NK-92 treated with Interleukin-12 subunit alpha and Interleukin-12 subunit beta, amount 100 ng/mL, for 24 hours (cell line): ENCODE measurements at places on chromosomes 11 and 22.

- DNase-seq = no peak
Observed at GRCh38 chr11:71465054-71465453, 12.1 kb downstream of the NADSYN1 start.

DNA sequence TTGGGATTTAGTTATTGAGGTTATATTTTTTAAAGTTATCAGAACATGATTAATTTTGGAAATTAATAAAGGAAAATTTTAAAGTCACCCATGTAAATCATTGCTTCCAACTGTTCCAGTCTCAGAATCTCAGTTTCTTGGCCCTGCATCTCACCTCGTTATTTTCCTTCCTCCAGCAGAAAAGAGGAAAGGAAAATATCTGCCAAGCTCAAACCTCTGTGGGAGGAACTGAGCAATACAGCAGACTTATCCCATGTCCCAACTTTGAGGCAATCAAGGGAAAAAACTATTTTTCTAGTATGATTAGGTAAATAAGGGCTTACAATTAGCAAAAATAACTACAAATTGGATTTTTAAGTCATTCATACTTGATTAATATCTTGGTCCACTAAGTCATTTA is 30.1 kb downstream of the ELMOD1 start:
- DNase-seq = no peak

DNA sequence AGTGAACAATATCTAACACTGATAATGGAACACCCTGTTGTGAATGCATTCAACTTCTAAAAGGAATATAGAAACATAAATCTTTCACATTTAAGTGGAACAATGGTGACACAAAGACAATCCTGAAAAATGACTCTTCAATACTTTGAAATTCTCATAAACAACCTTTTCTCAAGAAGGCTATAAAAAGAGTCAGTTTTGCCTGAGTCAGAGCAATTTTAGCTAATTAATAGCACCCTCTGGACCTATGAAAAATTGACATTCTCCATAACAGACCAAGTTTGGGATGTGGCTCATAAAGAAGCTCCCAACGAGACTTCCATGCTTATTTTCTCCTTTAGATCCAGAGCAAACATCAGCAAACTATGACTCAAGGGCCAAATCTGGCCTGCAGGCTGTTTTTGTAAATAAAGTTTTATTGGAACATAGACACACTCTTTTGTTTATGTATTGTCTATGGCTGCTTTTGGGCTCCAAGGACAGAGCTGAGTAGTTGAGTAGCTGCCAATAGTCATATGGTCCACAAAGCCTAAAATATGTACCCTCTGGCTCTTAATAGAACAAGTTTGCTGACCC is 108.0 kb downstream of the MAML2 start:
- DNase-seq = no peak

DNA sequence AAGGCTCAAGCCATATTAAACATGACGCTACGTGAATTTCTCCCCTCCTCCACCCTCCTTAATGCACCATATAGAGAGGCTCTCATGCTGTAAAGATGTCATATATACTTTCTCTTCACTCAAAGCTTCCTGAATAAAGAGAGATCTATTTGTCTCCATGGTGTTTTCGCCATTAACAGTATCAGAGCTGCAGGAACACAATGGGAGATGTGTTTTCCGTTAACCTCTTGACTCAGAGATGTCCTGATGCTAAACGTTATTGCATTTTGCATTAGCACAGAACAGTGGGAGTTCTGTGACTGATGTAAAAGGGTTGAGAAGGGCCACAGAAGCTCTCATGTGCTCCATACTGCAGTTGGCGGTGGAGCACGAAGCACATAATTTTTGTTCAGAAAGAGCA is 25.7 kb upstream of the BLID start:
- no peak for DNase-seq

- DNase-seq = no peak
Observed at GRCh38 chr22:38049812-38050619, 7.2 kb upstream of the PICK1 start.

DNA sequence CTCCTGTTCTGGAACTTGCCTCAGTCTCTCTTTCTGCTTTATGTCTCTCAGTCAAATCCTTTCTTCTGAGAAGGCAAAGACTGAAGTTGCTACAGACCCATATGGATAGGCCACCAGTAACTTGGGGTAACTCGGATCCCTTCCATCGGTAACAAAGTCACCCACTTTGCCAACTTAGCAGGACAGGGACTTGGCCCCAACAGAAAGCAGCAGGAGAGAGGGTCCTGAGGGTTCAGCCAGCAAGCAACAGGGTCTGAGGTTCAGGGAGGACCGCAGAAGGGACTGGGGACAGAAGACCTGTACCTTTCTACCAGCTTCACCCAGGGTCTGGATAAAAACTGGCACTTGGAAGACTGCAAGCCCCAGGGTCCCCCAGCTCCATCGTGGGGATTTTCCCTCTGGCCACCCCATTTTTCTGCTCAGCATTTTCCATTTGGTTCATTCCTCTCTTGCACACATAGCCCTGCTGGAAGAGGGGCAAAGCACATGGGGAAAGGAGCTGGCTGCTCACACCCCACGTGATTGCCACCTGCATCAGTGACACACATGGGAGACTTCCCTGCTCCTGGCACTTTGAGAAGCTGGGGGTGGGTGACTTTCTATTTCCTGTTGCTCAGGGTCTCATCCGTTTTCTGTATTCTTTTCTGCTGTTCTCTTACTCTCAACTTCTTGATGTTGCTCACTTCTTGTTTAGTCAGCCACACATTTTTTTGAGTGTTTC is 34.6 kb upstream of the GNAZ start:
- DNase-seq = no peak

GRCh38 chr11:111635706-111636045 is 33.4 kb downstream of the SIK2 start:
- DNase-seq = no peak

DNA sequence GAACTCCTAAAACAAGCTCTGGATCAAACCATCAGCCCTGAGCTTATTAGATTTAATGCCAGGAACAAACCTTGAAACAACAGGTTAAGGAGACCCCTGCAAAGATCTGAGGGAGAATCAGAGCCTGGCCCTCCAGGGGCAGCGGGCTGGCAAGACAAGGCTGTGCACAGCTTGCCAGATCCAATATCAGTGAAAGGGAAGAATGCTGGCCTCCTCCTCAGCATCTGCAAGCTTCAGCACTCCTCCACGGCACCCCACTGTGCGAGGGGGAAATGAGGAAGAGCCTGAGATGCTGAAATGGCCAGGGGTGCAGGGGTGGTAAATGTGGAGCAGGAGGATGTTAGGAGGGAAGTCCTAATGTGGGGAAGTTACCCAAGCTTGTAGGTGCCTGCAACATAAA is 167.0 kb downstream of the TENM4 start:
- DNase-seq = no peak

- no peak for DNase-seq
Observed at GRCh38 chr11:33320814-33321330, 63.7 kb downstream of the HIPK3 start.

- DNase-seq = no peak
Observed at GRCh38 chr11:128428935-128429334, 158.4 kb downstream of the ETS1 start.

GRCh38 chr22:48141301-48141700 is 1378.9 kb downstream of the TBC1D22A start:
- no peak for DNase-seq

GRCh38 chr11:125494974-125495725 is 915 bp downstream of the FEZ1 start:
- no peak for DNase-seq

- DNase-seq = no peak
Observed at GRCh38 chr11:81897639-81898038, 836.0 kb downstream of the FAM181B start.

- no peak for DNase-seq
Observed at GRCh38 chr11:134579724-134580609, 167.9 kb upstream of the B3GAT1 start.

GRCh38 chr22:48628891-48629543 is 1198.7 kb downstream of the BRD1 start:
- DNase-seq = no peak

GRCh38 chr11:44096360-44097185 is 1.1 kb downstream of the EXT2 start:
- DNase-seq = no peak

DNA sequence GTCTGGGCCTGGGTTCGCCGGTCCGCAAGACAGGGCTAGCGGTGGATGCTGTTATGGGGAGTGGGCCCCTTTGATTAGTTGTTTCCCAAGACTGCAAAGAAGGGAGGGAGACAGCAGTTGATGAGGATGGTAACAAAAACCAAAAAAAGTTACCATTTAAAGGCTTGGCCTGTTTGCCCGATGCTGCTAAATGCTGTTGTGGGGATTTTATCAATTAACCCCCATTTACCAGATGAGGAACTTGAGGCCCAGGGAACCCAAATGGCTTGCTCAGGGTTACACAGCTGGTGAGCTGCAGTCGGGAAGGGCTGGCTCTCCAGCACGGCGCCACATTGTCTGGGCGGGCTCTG is 3.4 kb downstream of the TRPT1 start:
- DNase-seq = no peak
